ENCODE measurements at places on chromosomes 2 and 18.

DNA sequence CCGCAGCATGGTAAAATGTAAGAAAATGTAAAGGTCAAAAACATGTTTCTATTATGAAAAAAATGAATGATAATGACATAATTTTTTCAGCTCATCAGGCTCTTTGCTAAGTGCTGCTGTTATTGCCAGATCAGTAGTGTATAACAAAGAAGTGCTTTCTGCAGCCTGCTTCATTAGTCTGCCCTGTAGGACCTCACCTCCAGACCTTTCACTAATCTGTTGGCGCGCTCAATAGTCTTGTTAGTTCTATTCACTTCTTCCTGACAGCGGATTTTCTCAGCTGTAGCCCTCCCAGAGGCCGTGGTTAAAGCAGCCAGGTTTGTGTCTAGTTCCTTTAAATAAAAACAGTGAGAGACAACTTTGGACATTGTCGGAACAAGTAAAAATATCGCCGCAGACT, 97.7 kb downstream of the CDCA7 start:
- no peak for DNase-seq

GRCh38 chr2:96092573-96092877, 23.8 kb downstream of the ADRA2B start:
- DNase-seq, result no peak

DNA sequence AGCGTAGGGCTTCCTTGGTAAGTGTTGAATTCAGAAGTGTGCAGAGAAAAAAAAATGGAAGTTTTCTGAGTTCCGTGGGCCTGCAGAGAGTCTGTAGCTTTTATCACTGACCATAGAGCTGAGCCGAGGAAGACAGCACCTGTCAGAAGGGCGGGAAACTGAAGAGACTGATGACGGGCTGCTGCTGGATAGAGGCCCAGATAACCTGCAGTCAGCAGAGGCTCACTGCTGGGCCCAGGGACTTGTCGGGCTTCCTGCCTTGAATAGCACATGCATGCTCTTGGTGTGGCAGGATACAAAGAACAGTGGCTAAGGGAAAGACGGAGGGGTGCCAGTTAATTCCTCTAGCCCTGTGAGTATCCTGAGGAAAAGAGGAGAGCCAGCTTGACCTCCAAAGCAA, 166.4 kb downstream of the MGAT5 start:
- no peak for DNase-seq

- no peak for DNase-seq
These were observed 101.3 kb upstream of the CCDC150 start for GRCh38 chr2:196538189-196538588.
